ENCODE measurements at places on chromosomes 16 and 17.

- DNase-seq = no peak
- no peak overlapping the region for H3K27ac ChIP-seq
- H3K36me3 ChIP-seq = no peaks in the 10 kb centered on the region
Measured at GRCh38 chr17:50003911-50004310, 8.9 kb upstream of the DLX3 start.

GRCh38 chr17:50151041-50151936 lies 812 bp upstream of the PPP1R9B start:
- peaks cover 37% of the 10 kb centered on the region for H3K4me1 ChIP-seq

DNA sequence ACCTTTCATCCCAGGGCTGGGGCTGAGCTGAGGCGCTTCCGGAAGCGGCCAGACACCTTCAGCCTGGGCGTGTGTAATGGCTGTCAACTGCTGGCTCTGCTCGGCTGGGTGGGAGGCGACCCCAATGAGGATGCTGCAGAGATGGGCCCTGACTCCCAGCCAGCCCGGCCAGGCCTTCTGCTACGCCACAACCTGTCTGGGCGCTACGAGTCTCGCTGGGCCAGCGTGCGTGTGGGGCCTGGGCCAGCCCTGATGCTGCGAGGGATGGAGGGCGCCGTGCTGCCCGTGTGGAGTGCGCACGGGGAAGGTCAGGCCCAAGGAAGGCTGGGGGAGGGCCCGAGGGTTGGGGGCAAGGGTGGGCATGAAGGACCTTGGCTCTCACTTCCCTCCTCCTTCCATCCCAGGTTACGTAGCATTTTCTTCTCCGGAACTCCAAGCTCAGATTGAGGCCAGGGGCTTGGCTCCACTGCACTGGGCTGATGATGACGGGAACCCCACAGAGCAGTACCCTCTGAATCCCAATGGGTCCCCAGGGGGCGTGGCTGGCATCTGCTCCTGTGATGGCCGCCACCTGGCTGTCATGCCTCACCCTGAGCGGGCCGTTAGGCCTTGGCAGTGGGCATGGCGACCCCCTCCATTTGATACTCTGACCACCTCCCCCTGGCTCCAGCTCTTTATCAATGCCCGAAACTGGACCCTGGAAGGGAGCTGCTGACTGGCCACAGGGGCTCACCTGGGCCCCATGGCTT lies 19.6 kb downstream of the PFAS start:
- no peak overlapping the region for H3K27ac ChIP-seq
- DNase-seq = no peak
- H3K4me1 ChIP-seq = no peaks in the 10 kb centered on the region
- H3K36me3 ChIP-seq = no peaks in the 10 kb centered on the region

DNA sequence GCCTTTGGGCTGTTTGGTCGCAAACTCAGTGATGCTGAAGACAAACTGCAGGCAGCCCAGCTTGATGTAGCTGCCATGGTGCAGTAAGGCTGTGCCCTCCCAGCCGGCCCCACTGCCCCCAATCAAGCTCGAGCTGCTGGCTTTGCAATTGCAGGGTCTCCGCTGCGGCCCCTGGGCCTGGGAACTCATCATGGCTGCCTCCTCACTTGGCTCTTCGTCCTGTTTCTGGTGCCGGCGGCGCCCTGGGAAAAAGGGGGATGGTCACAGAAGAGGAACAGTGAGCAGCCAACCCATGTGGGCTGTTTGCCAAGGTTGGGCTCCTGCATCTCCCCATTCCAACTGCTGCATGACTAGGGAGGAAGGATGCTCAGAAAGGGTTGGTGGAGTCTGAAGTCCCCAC lies 3.4 kb upstream of the DHRS13 start:
- no peaks in the 10 kb centered on the region for H3K4me1 ChIP-seq
- H3K4me3 ChIP-seq = no peak overlapping the region
- peaks cover 6% of the 10 kb centered on the region for H3K36me3 ChIP-seq
- no peaks in the 10 kb centered on the region for H3K27me3 ChIP-seq
- DNase-seq = no peak
- H3K27ac ChIP-seq = no peak overlapping the region

DNA sequence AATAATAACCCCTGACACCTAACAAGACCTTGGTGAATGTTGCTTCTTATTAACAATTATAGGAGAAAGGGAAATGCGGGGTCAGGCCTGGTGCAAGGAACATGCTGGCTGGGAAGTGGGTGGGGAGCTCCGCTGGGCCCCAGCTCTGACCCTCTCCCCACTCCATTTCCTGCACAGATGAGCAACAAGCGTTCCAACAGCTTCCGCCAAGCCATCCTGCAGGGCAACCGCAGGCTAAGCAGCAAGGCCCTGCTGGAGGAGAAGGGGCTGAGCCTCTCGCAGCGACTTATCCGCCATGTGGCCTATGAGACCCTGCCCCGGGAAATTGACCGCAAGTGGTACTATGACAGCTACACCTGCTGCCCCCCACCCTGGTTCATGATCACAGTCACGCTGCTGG lies 23.0 kb downstream of the RHBDL3 start:
- H3K36me3 ChIP-seq = no peaks in the 10 kb centered on the region
- DNase-seq = no peak
- H3K4me3 ChIP-seq = no peak overlapping the region
- no peaks in the 10 kb centered on the region for H3K27me3 ChIP-seq

DNA sequence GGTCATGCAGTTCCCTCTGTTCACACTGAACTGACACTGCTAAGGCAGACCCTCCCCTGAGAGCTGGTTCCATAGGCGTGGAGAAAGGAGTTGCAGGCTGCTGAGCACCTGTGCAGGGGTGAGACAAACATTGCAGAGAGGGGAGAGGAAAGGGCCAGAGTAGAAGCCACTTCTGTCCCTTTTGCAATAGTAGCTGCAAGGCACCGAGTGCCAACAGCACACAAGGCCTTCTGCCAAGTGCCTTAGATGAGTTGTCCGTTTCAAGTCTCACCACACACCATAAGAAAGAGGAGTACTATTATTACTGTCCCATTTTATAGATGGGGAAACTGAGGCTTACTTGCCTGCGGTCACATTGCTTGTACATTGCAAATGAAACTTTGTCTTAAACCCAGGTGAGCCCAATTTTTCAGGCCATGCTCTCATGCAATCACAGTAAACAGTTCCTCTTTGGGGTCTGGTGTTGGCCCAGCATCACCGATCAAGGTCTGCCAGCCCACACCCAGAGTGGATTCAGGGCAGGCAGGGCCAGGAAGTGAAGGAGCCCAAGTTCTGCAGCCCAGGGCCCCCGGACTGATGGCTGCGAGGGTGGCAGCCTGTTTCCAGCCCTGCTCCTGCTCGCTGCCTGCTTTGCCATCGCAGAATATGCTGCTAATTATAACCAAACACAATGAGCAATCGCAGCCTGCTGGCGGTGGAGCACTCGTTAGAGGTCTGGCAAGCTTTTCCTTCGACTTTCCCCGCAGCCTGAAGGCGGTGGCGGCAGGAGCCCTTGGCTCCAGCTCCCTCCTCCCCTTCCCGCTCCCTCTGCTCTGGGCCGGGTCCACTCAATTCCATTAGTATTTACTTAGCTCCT lies 36.8 kb upstream of the DYNLL2 start:
- no peak overlapping the region for H3K4me3 ChIP-seq
- H3K27ac ChIP-seq = no peak overlapping the region
- H3K4me1 ChIP-seq = peaks cover 6% of the 10 kb centered on the region
- no peaks in the 10 kb centered on the region for H3K36me3 ChIP-seq
- H3K27me3 ChIP-seq = no peaks in the 10 kb centered on the region

DNA sequence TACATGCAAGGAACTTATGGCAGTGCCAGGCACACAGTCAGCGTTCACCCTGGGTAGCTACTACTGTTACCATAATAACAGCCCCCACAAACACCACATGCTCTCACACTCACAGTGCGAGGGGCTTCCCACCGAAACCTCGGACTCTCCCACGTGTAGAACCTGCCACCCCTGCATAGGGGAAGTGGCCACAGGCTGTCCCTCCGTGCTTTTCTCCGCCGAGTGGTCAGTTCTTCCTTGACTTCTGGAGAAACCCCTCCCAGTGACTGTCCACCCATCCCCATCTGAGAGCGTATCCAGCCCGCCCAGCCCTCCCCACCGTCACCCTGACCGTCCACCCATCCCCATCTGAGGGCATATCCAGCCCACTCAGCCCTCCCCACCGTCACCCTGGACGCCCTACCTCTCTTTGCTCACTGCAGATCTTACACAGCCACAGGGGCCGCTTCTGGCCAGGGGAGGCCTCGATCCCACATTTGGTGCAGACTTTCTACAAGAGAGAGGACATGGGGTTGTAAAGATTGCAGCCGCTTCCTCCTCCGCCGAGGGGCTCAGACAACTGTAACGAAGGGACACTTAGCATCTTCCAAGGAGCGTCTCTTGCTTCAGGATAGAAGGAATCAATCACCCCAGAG lies 71.1 kb downstream of the RPH3AL start:
- H3K27me3 ChIP-seq = no peaks in the 10 kb centered on the region
- DNase-seq = no peak
- no peaks in the 10 kb centered on the region for H3K36me3 ChIP-seq
- H3K4me1 ChIP-seq = no peaks in the 10 kb centered on the region

DNA sequence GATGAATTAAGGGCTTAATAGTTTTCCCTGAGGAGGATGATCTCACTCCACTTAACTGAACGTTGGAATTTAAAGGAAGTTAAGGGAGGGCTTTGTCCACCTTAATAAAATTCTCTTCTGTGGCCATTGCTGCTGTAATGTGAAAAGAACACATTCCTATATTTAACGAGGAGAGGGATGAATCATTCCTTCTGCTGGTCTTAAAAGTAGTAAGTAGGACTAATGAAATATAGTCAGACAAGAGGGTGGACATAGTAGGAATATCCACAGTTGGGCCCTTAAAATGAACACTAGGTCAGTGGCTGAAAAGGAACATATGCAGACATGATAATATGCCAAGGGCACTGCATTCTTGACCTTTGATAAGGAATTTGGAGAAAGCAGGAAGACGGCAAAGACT lies 405.6 kb downstream of the PMP22 start:
- H3K36me3 ChIP-seq = no peaks in the 10 kb centered on the region
- no peak overlapping the region for H3K27ac ChIP-seq
- no peaks in the 10 kb centered on the region for H3K27me3 ChIP-seq
- H3K4me1 ChIP-seq = peaks cover 30% of the 10 kb centered on the region

GRCh38 chr16:26316683-26317464 lies 625.1 kb downstream of the HS3ST4 start:
- no peak overlapping the region for H3K4me3 ChIP-seq
- peak; percentile 78 for DNase-seq
- H3K27ac ChIP-seq = no peak overlapping the region

DNA sequence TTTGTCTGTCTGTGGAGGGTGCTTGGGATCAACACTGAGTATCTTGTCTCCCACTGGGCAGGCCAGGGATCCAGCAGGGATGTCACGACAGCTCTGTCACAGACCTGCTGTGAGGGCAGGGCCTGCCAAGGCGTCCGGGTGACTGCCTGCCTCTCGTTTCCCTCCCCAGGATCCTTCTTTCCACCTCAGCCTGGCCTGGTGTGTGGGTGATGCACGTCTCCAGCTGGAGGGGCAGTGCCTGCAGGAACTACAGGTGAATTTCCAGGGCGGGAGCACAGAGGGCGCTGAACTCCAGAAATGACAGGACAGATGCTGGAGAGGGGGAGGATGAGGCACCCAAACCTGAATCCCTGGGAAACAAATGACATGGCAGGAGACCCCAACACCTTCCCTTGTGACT lies 6.8 kb upstream of the MMP15 start:
- no peak overlapping the region for H3K4me3 ChIP-seq
- DNase-seq = peak; percentile 39
- peaks cover 6% of the 10 kb centered on the region for H3K27me3 ChIP-seq
- H3K36me3 ChIP-seq = no peaks in the 10 kb centered on the region
- peaks cover 3% of the 10 kb centered on the region for H3K4me1 ChIP-seq
- H3K27ac ChIP-seq = no peak overlapping the region

GRCh38 chr17:36645422-36645821 lies 44.0 kb downstream of the MRM1 start:
- H3K36me3 ChIP-seq = no peaks in the 10 kb centered on the region
- DNase-seq = no peak
- H3K27ac ChIP-seq = no peak overlapping the region
- H3K27me3 ChIP-seq = peaks cover 55% of the 10 kb centered on the region
- H3K4me3 ChIP-seq = no peak overlapping the region
- peaks cover 27% of the 10 kb centered on the region for H3K4me1 ChIP-seq

All from neural progenitor cell (in vitro differentiated cells).